ENCODE measurements at places on chromosomes 7 and 10.
A peak's percentile ranks its signal among the peaks of the same experiment; 100 is the strongest.

DNA sequence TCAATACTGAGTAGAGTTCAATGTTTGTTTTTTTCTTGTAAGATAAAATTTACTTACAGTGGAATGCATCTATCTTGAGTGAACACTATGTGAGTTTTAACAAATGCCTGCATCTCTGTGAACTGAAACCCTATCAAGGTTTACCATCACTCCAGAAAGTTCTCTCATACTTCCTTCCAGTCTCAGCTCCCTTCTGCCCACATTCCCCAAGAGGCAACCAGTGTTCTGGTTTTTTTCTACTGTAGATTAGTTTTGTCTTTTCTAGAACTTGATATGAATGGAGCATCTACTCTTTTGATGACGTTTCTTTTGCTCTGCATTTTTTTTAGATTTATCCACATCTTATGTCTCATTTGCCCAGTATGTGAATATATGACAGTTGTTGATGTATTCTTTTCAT lies 17.1 kb downstream of the WIPI2 start:
- no peak for DNase-seq

- DNase-seq: no peak
Observed at GRCh38 chr7:68173513-68173912, 1176.9 kb downstream of the TYW1 start.

GRCh38 chr10:87579563-87579962 lies 74.9 kb downstream of the MINPP1 start:
- no peak for DNase-seq

- no peak for DNase-seq
Observed at GRCh38 chr7:7868572-7868899, 100.1 kb upstream of the GLCCI1 start.

DNA sequence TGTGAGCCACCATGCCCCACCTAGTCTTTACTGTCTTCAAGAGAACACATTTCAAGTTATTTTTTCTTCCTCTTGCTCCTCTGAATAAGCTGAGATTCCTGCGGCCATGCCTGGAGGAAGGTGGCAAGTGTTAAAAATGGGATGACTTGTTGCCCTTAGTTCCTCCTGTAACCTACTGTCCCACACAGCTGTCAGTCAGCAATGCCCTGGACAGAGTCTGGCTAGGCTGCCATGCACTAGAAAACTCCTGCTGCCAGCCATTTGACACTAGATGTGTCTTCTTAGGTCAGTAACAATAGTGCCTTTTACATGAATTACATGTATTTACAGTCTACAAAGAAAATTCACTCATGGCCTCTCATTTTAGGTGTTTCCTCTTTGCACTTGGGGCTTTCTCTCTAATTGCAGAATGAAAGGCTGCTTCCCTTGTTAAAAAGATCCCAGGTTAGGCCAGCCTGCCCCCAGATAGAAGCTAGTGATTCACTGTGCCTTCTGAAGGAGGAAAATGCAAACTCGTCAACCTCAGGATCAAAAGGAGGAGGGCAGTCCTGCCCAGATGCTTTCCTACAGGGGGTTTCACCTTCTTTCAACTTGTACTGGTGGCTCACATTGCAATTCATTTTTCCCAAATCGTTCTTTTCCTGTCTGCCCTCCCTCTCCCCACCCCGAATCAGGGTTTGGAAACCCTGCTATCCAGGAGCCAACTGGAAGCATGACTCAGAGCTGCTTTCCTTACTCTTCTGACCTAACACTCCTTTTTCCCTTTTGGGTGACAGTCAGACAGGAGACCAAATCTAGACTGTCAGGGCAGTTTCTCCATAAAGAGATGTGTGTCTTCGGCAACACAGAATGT lies 136.6 kb downstream of the SPAG6 start:
- no peak for DNase-seq

GRCh38 chr10:61992671-61993668 lies 91.5 kb downstream of the ARID5B start:
- peak; percentile 31 for DNase-seq

DNA sequence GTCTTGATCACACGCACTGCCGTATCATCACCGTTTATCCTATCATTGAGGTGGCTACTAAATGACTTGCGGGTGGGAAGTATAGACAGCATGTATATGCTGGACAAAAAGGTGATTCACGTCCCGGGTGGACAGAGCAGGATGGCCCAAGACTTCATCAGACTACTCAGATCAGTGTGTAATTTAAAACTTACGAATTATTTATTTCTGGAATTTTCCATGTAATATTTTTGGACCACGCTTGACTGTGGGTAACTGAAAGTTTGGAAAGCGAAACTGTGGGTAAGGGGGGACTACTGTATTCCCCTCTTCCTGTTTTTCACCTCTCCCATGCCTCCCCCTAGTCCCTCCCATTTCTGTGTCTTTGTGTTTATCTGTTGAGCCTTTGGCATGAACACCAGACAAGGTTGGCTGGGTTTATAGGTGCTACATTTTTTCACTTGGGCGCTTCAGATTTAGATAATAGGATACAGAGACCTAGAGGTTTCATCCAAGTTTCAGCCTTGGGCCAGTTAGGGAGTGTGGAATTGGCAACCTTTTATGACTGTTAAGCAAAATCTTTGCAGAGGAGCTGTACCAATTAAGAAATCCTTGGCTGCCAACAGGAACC lies 55.8 kb downstream of the RBM20 start:
- DNase-seq: no peak

- no peak for DNase-seq
Observed at GRCh38 chr10:93462371-93462770, 19.8 kb downstream of the MYOF start.

DNA sequence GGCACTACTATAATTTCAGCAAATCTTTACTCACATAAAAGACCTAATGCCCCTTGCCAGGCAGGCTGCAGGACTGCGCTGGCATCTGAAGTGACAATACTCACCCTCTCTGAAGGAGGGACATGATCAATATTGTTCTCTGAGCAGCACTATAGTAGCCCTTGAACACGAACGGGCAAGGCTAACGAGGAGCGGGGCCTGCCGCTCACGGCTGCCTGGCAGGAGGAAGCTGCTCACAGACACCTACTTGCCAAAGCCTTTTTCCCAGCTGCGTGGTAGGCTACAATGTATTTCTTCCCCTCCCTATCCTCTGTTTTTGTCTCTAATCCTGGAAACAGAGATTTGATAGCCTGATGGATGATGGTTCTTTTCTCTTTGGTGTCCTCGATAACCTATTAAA lies 19.9 kb downstream of the PUS7 start:
- DNase-seq: no peak

GRCh38 chr7:24417526-24418120 lies 133.6 kb downstream of the NPY start:
- DNase-seq: no peak

DNA sequence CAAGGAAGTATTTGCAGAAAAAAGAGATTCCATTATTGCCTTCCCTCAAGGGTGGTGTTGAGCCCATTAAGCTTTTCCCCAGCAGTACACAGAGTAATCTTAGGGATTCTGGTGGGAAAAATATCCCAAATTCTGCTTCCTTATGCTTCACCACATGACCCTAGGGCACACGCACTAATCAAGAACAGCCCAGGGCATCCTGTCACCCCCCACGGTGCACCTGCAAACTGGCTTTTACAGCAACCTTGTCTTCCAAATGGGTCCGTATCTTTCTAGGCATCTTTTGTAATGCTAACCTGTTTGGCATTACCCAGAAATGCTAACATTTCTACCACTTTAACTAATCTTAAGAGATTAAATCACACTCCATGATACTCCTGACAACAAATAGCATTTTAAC lies 926 bp upstream of the C7orf33 start:
- DNase-seq: no peak

DNA sequence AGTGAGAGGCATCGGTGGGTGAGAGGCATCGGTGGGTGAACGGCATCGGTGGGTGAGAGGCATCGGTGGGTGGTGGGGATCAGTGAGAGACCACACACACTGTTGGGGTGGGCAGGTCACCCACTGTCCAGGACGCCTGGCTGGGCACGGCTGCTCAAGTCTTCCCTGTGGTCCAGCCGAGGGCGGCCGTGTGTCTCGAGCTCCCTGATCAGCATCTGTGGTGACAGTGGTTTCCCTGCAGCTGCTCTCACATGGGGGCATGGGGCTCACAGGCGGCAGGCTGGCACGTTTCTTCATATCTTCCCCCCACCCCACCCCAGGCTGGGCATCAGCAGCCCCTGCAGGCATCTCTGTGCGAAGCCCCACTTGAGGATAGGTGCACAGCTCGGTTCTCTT lies 78.2 kb downstream of the NKX6-2 start:
- no peak for DNase-seq

DNA sequence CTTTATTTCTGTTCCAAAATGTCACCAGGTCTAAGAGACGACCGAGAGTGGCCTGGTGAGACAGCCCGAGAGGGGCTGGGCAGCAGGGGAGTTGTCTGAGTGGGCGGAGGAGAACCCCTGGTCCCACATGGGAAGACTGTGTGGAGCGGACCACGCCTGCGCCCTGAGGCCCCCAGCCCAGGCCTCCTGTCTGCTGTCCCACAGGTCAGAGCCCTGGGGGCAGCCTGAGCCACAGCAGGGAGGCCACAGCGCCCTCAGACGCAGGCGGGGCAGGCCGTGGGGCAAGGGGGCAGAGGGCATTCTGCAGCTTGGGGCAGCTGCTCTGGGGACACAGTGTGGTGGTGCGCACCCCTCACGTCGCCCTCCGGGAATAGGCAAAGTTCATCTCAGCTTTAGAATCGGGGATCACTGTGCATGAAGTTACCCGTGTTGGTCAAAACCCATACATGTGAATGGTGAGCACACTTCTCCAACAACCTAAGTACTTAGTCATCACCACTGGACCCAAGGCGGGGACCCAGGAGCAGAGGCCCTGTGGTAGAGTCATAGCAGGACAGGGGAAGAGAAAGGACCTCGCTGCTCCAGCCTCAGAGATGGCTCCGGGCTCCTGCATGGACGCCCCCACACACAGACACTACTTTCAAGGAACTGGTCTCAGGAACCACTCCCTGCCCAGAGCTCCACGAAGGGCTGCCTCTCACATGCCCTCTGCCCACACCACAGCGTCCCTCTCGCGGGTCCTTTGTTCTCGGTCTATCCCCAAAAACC lies 214.7 kb downstream of the ELFN1 start:
- no peak for DNase-seq

- DNase-seq: no peak
Observed at GRCh38 chr7:157413881-157414701, 77.3 kb downstream of the DNAJB6 start.

DNA sequence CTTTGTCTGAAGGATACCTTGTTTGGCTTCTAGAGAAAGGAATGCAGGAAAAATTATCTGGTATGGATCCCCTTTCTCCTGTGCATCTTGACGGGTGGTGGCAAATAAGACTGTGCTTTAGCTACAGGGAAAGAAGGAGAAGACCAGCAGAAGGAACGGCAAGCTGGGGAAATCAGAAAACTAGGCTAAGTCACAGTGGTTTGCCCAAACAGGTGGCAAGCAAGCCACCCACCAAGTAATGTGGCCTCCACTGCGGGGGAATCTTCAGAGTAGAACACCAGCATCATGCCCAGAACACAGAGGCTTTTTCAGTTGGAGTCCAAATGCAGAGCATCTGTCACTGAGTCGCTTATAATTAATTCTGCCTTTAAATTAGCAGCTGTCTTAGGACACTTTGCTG lies 282.8 kb downstream of the PHF14 start:
- DNase-seq: no peak

DNA sequence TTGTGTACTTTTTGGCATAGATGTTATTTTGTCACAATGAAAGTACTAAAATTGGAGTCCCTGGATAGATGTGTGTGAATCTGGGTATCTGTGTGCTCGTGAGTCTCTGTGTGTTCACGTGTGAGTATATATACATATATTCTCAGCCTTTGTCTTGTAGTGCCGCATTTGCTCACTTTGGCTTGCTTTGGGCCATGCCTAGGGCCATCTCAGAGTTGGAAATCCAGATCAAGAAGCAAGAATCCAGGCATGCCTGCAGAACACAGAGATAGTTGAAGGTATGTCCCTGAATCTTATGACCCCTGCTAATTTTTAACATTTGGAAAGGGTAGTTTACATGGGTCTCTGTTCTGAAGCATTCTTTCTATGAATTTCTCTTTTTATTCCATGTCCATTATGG lies 208.7 kb downstream of the PHTF2 start:
- no peak for DNase-seq

GRCh38 chr7:117401293-117402002 lies 25.8 kb downstream of the ASZ1 start:
- no peak for DNase-seq

DNA sequence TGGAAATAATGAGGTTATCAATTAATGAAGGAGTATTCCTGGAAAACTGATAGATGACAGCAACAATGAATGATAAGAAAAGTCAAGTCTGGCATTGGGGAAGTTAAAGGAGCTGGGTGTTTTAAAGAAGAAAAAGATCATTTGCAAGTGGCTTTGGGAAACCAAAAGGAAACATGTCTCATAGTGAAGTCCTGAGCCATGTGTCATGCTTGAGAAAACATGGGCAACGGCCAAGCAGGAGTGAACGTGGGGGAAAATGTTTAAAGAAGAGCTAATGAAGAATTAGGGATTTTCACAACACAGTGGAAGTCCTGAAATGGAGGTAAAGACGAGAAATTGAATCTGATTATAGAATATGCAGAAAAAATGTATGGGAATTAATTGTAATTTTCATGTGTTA lies 1383.2 kb upstream of the CELF2 start:
- no peak for DNase-seq

GRCh38 chr10:103543617-103544525 lies 50.4 kb downstream of the NEURL1 start:
- DNase-seq: no peak

- DNase-seq: no peak
Observed at GRCh38 chr7:123472327-123472726, 62.1 kb downstream of the IQUB start.

GRCh38 chr10:33657154-33657908 lies 322.9 kb upstream of the NRP1 start:
- no peak for DNase-seq

DNA sequence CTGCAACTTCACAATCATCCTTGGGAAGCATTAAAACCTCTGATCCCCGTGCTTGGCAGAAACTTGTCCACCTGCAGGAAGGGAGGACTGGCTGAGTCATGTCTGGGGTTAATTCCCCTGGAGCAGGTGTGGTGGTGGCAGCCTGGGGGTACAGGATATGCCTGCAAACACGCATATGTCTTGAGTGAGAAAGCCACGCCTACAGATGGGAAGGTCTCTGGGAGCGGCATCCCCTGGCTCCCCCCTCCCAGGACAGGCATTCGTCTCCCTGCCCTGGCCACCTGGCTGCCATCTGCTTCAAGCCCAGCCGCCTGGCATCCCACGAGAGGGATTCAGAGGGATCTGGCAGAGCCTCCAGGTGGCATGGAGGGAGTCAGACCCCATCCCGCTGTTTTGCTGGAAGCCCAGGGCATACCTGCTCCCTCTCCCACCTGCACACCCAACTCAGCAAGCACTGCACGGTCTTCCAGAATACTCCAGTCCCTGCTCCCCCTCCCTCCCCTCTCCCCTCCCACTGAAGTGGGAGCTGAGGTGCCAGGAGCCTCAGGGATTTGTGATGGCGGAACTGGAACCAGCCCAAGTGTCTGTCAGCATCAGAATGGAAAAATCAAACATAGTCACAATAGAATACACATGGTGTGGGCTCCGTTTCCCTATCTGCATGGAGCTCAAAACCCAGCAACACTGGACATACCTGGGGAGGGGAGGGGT lies 61.0 kb downstream of the CAMK2B start:
- no peak for DNase-seq

GRCh38 chr7:46174196-46174580 lies 253.1 kb upstream of the IGFBP3 start:
- no peak for DNase-seq
